CD4-positive, alpha-beta T cell treated with Interleukin-1 beta for 1 hour (primary cell): ENCODE measurements at places on chromosomes 12 and 14.

DNA sequence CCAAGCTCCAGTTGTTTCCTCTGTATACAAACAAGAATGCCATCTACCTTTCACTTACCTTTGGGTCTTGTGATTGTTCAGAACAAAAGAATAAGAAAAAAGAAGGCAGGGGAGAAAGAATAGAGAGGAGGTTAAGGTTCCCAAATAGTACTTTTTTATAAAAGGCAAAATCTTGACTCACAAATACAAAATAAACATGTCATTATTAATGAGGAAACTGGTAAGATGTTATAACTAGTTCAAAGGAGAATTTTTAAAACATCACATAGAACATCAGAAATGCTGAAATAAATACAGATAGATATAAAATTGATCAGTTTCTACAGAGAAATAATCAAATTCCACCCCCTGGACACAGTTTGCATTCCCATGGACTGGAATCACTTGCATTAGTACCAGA, 446.7 kb upstream of the CCDC196 start:
- no peak for DNase-seq

- DNase-seq: no peak
Observed at GRCh38 chr12:41514021-41514777, 326.1 kb downstream of the PDZRN4 start.

DNA sequence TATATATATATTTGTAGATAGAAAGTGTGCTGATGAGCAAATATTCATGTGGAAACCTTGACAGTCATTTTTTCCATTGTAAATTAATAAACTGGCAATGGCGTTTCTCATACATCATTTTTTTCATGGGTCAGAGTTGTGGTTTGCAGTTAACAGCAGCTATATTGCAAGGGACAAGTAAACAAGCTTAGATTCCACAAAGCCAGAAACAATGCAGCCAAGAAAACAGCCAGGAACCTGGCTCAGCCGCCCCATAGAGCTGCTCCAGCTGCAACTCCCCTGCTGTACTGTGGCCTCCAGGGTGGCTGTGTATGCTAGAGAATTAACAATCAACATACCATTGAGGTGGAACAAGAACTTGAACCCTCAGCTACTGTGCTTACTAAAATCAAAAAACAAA, 298.2 kb downstream of the TMEM132D start:
- no peak for DNase-seq

DNA sequence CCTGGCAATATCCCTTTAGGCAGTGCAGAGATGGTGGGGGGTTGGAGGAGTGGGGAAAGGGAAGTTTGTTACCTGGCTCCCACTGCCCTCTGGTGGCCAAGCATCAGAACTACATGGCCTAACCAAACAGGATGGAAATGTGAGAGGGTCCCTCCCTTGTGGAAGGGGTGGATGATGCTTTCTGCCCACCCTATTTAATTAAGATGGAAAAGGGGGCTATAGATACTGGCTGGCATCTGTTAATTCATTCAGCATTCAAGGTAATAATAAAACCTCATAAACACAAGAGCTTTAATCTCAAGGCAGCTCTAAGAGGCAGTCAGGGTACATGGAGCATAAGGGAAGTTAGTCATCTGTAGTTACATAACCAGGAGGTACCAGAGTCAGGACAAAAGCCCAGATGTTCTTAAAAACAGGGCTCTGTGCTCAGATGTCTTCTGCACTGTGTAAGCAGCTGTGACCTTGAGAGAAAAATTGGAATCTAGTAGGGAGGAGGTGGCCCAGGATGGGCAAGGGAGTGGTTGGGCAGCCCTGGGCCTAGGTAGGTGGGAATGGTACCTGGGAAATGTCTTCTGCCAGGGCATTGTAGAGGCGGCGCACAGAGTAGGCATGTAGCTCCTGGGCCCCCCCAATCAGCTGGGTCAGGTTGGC, 4.6 kb downstream of the AP1G2 start:
- DNase-seq: peak; percentile 56

- DNase-seq: no peak
Observed at GRCh38 chr12:122182887-122183587, at the start of gene LRRC43. TSS of gene LRRC43 (plus strand) at chr12:122183123. CDS start at chr12:122183145, 22 bp downstream.

DNA sequence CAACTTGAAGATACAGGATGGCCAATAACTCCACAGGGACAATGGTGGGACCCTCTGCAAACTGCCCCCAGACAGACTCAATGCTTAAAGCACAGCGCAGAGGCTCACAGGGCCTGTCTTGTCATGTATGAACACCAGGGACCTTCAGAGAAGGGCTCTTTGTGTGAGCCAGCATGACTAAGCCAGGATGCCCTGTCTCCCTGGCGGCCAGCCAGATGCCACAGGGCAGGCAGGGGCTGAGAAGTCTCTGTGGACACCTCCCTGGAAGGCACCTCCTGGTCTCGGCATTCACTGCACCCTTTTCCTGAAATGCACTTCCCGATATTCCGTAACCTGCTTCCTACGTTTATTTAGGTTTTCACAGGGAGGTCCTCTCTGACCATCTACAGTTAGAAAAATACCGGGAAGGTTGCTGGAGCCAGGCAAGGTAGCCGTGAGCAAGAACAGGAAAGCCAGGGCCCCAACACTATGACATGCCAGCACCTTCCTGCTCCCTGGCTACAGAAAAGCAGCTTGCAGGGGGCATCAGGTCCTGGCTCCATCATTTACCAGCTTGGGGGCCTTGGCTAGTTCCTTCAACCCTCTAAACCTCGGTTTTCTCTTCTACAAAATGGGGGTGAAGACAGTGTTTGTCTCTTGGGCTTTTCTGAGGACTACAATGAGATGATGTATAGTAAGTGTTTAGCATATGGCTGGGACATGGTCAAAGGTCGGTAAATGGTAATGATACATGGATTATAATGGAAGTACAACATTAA, 65.0 kb downstream of the PITPNM2 start:
- peak; percentile 22 for DNase-seq

GRCh38 chr14:22820731-22821130, 5.5 kb upstream of the SLC7A7 start:
- no peak for DNase-seq

DNA sequence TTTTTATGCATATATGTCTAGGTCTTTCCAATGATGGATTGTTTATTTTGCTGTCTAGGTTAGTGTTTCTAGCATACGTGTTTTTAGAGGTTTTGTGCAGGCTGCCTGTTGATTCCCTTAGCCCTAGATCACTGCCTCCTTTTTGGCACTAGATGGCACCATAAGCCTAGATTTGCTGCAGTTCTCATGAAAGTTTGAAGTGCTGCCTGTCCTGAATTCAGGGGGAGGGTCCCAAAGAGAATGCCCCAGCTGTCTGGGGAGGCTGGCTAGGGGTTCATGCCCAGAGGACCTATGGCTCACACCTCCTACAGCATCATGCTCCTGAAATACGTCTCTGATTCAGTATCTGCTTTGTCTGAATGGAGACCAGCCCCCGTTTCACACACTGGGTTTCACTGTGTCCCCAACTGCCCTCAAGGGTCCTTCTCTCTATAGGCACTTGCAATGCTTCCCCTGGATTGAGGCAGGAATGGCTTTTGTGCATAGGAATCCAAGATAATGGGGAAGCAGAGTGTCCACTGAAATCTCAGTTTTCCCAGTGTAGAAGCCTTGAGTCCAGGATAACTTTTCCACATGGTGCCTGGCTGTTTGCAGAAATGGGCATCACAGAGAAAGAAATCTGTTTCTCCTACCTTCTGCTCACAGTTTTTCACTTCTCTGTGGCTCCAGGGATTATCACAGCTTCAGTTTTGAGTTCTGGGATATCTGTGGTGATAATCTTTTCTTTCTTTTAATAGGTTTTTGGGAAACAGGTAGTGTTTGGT, 14.2 kb upstream of the TXNRD1 start:
- peak; percentile 57 for DNase-seq

- DNase-seq: no peak
Observed at GRCh38 chr14:99871771-99872170, 78.6 kb downstream of the EML1 start.

GRCh38 chr12:12533238-12533829, 29.3 kb downstream of the DUSP16 start:
- no peak for DNase-seq

- DNase-seq: no peak
Observed at GRCh38 chr12:108856170-108856427, 1.3 kb downstream of the SSH1 start.

DNA sequence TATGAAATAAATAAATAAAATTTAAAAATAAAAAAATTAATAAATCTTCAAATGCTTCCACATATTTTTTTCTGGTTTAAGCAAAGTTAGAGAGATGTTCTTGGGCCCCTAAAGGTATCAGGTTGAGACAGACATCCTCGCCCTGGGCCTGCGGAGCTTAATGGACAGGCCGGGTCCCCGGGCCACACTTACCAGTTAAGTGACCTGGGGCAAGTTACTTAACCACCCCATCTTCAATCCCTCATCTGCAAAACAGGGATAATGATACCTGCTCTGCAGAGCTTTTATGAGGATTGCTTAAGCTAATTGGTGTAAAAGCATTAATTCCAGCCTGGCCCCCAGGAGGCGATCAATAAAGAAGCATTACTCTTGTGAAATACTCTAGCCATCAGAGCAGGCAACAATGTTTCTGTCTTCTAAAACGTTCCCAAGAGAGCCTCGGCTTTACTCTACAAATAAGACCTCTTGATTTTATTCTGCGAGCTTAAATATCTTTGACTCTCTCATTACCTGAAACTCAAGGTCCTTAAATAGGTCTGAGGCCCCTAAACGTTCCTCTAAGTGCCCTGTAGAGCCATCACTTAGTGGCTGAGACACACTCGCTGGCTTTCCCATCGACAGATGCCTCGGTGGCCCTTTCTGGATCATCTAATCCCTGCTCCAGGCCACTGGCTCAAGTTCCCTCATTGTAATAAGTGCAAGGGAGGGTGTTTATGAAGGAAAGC, 81.1 kb upstream of the DIO3 start:
- DNase-seq: no peak

DNA sequence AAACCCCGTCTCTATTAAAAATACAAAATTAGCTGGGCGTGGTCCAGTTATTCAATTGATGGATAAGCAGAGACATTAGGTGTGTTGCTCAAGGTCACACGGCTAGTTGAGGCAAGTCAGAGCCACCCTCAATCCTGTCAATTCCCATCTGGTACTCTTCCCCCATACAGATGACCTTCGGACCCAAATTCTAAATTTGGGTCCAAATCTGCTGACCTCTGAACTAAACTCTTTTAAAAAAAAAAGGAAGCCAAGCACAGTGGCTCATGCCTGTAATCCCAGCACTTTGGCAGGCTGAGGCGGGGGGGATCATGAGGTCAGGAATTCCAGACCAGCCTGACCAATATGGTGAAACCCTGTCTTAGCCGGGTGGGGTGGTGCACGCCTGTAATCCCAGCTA, 23.9 kb downstream of the GCN1 start:
- DNase-seq: no peak

GRCh38 chr14:25049093-25049567, 817 bp downstream of the STXBP6 start:
- DNase-seq: no peak

DNA sequence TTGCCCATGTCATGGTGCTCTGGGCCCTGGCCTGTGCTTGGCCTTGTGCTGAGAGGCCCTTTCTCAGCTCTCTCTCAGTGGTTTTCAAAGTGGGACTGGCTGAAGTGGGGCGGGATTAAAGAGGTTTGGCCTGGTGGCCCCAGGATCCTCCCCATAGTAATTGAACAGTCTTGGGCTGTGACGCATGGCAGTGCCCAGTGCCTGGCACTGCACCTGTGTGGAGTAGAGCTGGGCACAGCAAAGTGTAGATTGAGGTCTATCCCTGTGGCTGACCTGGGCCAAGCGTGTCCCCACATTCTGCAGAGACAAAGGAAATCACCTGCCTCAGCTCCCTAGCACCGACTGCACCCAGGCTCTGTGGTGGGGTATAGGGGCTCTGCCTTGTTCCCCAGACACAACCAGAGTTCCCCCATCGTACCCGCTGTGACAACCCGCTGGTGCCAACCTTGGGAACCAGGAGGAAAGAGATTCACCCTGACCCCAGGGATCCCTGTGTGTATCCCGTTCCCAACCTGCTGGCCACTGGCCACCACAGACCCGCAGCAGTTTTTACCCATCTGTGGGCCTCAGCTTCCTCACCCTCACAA, 9.9 kb upstream of the CYP46A1 start:
- no peak for DNase-seq

GRCh38 chr12:87687362-87687761, 341.8 kb downstream of the C12orf50 start:
- DNase-seq: no peak

DNA sequence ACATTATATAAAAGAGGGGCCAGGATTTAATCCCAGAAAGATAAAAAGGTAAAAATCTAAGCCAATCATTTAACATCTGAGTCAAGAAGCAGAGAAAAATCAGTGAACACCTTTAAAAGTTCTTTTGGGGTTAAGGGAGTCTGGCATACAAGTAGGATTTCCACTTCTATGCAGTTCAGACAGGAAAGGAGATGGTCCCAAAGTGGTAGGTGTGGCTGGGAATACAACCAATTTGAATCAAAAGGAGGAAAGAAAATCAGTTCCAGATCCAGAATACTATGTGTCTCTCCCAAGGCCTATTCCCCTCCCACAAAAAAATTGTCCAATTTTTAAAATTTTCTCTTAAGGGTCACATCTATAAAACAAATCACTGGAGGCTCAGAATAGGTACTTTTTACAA, 167.4 kb downstream of the PHLDA1 start:
- no peak for DNase-seq

DNA sequence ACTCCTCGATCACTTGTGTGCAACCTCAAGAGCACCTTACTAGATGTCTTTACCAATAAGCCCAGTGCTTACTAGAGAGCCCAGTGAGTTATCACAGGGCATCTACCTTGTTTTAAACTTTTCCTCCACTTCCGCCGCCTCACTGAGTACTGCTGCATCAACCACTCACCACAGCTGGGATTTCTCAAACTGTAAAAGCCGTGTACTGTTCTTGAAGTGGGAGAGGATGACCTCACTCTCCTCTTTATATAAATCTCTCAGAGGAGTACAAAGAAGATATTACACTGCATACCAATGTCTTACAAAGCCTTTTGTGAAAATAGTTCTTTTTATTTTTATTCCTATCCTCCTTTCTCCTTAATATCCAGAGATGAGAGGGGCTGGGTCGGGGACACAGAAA, 94.1 kb downstream of the PLCZ1 start:
- no peak for DNase-seq

GRCh38 chr12:77914081-77914488, 83.4 kb downstream of the NAV3 start:
- no peak for DNase-seq

GRCh38 chr14:105023791-105024480, 3.1 kb upstream of the CDCA4 start:
- DNase-seq: no peak

DNA sequence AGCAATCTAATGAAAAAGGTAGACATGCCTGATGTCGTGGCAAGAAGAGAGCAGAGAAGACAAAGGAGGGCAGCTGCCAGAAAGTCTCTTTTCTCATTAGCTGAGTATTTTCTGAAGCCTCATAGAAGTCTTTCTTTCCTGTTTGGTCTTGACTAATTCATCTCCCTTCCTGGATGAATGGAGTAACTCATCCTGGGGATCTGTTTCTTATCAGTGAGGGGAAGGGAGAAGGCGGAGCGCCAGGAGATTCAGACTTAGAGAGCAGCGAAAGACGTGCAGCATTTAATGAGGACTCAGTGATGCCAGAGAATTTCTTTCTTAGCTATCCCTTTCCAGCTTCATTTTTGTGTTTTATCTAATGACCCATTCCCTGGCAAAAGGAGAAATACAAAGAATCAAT, 89.4 kb downstream of the SLC15A4 start:
- DNase-seq: no peak
